ENCODE measurements at places on chromosomes 3 and 15. TPM values are rescaled to one million over a fixed set of nuclear protein-coding genes. Genes with fewer than 3 reads are reported as not detected.

The SLC28A2 gene
- total RNA-seq = 0.31 TPM

The FAM240A gene
- not detected for total RNA-seq

The AP3S2 gene
- 15.3 TPM for total RNA-seq

The MASP1 gene
- total RNA-seq = 4.7 TPM

The LRRN1 gene
- total RNA-seq = 18.5 TPM

All from ovary (tissue), 10 donors.